ENCODE measurements at places on chromosomes 16 and 17.

DNA sequence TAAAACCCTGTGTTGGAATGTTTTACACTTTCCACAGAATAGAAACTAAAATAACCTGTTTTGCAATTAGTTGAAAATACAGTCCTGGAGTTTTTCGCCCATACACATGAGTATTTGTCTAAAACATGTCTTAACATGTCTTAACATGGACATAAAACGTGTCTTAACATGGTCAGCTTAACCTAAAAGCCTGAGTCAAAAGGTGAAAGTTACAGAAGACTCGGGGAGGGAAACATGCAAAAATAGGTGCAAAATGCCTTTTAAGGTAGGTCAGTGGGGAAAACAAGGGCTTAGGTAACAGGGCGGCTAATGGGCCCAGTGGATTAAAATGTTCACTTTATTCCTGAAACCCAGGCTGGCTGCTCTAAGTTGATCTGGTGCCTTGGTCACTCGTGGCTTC, 56.1 kb upstream of the RBL2 start:
- DNase-seq, result no peak

GRCh38 chr16:58084635-58085034, 44.5 kb downstream of the CFAP20 start:
- no peak for DNase-seq

DNA sequence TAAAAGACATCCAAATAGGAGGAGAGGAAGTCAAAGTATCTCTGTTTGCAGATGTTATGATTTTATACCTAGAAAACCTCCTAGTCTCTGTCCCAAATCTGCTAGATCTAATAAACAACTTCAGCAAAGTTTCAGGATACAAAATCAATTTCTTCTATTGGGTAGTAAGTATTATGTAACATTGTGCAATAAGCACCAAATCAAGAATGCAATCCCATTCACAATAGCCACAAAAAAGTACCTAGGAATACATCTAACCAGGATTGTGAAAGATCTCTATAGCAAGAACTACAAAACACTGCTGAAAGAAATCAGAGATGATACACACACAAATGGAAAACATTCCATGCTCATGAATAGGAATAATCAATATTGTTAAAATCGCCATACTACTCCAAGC, 13.0 kb downstream of the NLRP1 start:
- no peak for DNase-seq

GRCh38 chr16:47904691-47905090, 251.1 kb downstream of the ABCC12 start:
- no peak for DNase-seq

GRCh38 chr16:71843572-71843971, 2.2 kb upstream of the ATXN1L start:
- no peak for DNase-seq

DNA sequence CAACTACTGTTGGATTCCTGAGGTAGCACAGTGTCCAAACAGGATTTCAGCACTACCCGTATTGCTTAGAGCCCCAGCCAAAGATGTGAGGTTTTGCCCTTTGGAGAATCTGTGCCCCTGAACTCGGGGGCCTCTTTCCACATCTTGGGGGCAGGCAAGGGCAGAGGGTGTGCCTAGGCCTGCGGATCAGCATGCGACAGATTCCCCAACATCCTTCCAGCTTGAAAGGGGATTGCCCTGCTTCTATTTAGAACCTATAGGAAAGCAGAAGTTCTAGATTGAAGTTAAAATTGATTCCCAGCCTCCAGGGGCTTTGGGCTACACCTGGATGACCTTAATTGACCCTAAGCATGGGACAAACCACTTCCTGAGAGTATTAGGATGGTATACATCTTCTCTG, 19.6 kb downstream of the NOD2 start:
- no peak for DNase-seq

DNA sequence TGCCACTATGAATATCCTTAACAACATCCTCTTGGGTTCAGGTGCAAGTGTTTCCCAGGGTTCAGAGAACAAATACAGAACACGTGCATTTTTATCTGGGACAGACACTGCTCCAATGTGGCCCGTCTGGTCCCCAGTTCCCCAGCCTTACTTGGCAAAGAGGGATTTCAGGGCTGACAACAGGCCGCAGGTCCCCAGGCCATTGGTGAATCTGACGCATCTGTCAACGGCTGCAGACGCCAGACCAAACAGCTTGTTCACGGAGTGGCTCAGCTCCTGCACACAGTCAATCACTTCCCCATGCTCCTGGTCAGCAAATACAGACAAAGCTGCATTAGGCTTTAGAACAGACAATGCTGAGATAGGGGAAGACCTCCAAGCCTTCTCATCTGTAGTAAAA, 36.2 kb downstream of the COG7 start:
- DNase-seq, result no peak

GRCh38 chr17:72266112-72266775, 145.4 kb downstream of the SOX9 start:
- no peak for DNase-seq

GRCh38 chr17:14733376-14733775, 432.5 kb downstream of the HS3ST3B1 start:
- no peak for DNase-seq

GRCh38 chr16:4318451-4318910, 2.6 kb downstream of the GLIS2 start:
- DNase-seq, result peak; percentile 43

Data from femur (tissue), 1 donor.